Karpas-422 (cell line): ENCODE measurements at places on chromosomes 3 and 15.

- peak; percentile 58 for DNase-seq
Observed at GRCh38 chr3:38579551-38580449, 69.7 kb downstream of the SCN5A start.

DNA sequence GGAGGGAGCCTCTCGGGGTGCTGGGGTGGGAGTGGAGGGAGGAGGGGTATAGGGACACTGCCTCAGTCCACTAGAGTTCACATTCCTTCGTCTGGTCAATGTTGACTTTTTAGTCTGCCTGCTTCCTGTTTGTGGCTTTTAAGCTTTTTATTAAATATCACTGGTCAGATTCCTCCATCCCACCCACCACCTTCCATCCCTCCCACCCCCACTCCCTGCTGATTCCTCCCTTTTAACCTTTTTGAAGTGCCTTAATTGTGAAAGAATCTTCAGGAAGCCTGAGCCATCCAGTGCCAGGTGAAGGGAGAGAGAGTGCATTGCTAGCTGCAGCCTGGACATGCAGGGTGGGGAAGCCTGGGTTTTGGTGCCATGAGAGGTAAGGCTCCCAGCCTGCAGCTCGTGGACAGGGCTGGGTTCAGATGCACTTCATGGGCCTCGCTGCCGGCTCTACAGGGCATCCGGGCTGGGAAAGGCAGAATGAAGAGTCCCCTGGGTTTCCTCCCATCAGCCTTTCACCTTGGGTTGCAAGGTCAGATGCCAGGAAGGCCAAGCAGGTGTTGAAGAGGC lies 105.9 kb downstream of the DNAJB8 start:
- no peak for DNase-seq

DNA sequence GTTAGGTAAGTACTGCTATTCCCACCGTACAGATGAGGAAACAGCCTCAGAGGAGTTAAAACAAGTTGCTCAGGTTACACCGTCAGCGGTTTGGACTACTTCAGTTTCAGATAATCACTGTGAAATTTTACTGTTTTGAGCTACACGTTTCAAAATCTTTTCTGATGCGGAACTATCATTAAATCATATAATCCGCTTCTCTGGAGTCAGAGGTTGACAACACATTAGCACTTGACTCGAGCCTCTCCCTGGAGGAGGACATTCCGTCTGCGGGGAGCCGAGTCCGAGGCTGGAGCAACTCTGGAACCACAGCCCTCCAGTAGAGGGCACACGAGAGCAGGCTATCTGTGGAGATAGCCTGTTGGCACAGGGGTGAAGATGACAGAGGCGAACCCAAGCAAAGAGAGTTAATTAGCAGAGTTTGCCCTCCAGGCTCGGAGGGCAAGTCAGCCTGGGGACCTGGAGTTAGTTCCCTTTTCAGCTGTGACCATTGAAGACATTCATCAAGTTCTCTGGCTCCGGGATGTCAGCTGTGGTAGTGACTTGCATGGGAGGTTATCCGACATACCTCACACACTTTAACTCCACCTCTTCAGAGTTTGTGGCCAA lies 131.2 kb downstream of the IGF1R start:
- DNase-seq, result peak; percentile 83

- DNase-seq, result no peak
Observed at GRCh38 chr3:47961815-47962606, 54.2 kb downstream of the MAP4 start.

- no peak for DNase-seq
Observed at GRCh38 chr3:46719735-46720271, 2.1 kb upstream of the PRSS50 start.

- no peak for DNase-seq
Observed at GRCh38 chr3:2036076-2036475, 62.6 kb upstream of the CNTN4 start.

- no peak for DNase-seq
Observed at GRCh38 chr15:33098094-33099058, 96.1 kb downstream of the FMN1 start.

- DNase-seq, result no peak
Observed at GRCh38 chr3:189883113-189883753, 237.5 kb downstream of the P3H2 start.

DNA sequence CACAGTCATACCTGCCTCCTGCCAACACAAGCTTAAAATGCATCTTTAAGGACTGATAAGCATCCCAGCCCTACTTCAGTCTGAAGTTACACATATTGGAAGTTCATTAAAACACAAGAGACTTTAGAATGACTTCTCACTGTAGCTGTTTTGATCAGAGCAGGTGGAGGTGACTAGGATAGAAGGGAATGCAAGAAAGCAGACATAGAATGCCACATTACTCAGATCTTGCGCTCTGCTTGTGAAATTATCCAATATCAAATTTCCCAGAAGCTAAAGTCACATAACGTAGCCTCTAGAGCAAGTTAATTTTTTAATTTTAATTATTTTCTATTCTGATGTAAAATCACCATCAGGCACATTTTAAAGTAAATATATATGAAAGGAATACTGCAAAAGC lies 306.5 kb downstream of the PLOD2 start:
- DNase-seq, result no peak

DNA sequence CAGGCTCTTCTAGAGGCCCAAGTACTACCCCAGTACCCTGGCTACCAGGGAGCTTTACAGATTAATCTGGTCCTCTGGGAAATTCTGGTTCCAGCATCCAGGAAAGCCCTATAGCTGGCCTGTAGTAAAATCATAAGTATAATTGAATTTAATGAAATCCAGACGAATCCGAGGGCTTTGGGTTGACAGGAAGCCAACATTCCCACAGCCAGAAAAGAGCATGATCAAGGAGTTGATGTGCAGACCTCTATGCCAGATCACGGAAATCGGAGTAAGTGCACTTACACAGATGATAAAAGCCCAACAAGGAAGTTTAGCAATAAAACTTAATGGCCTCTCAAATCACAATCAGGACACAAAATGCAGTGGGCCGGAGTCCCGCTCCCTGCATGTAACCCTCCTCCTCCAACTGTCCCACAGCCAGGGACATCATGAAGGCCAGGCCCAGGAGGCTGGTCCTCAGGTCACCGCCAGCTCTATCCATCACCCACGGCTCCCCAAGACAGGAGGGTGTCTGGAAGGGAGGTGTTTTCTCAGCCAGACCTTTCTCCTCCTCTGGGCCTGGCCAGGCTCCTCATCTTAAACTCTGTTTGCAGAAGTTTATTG lies 62.8 kb upstream of the SEC22A start:
- no peak for DNase-seq

DNA sequence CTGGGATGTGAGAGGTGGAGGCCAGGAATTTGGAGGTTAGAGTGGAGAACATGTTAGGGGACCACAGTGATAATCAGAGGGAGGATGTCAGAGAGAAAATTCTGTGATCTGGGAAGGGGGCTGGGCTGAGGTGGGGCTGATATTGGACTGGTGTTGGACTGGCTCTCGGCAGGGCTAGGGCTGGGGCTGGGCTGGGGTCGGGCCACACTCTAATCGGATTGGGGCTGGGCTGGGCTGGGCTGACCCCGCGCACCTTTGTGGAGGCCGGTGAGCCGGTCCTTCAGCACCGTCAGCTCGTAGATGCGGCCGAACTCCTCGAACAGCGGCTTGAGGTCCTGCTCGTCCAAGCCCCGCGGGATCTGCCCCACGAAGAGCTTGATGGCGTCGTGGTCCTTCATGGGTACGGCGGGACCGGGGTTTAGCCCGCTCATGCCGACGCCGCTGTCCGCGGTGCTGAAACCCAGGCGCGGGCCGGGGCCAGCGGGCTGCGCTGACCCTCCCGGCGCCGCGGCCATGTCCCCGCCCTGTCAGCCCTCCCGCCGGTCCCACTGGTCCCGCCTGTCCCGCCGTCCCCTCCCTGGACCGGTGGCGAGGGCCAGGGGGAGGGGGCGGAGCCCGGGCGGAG lies 485 bp downstream of the CELF6 start:
- DNase-seq, result no peak

GRCh38 chr3:44584646-44585501 lies at the start of gene ZNF660:
Gene ZNF660, plus strand, starts transcription at chr3:44584964. Its CDS starts 9,230 bp downstream, at chr3:44594194.
- peak; percentile 84 for DNase-seq

GRCh38 chr3:164687211-164687610 lies 391.1 kb downstream of the SI start:
- no peak for DNase-seq

DNA sequence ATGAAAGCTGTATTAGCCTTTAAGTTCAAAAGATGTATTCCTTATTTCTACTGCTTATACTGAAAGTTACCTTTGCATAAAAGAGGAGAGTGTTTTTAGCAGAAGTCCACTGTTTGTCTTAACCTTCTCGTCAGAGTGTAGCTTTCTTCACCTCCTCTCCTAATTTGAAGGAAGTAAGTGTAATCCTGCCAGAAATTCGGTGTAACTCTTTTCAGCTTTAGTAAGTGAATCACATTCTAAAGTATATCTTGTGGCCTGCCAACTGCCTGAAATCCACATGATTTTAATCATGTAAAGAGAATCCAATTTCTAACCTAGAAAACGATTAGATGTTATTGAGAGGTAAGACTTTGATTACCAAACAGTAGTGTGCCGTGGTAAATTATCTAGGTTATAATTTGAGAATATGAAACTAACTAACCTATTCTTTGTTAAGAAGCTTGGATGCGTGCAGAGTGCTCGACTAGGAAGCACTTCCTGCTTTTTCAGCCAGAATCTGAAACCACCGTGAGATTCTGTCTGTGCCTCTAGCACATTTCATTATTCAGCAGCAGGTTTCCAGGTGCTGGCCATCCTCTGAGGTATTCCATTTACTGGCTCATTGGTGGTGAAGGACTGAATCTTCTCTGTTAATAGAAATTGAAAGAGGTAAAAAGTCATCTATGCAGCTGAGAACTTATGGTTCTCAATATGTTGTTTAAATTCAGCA lies 7.5 kb downstream of the GYG1 start:
- DNase-seq, result no peak

GRCh38 chr3:190088890-190089289 lies 31.8 kb downstream of the P3H2 start:
- no peak for DNase-seq

DNA sequence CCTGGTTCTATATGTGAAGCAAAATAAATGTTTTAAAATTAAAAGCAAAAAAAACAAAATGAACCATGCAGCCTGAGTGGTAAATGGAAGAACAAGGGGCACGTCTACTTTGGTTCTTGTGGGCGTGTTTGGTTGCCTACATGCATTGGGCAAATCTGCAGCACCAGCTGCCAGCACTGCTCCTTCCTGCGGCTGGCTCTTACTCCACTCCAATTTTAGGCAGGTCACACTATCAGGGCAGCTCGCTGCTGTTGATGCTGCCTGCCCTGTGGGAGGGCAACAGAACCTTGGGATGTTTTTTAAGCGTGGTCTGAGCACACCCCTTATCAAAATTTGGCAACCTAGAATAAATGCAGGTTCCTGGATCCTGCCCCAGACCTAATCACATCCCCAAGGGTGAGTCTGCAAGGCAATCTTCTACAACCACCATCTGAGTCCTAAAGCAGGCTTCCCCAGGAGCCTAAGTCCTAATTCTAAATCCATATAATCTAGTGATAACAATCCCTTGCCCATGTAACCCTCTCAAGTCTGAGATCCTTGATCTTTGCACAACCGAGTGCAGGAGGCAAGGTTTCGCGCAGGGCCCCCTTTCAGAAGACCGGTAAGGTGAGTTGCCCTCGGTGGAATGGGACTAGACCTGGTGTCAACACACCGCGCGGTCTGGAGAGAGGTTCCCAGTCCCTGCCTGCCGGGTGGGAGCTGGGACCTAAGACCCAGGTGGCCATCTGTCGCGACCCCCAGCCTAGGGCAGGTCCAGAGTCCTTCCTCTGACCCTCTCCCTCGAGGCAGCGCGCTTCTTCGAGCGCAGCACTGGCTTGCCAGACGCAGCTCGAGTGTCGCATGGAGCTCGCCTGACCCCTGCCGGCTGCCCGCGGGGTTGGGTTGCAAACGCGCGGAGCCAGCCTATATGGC lies 15.9 kb downstream of the IVD start:
- peak; percentile 92 for DNase-seq

- DNase-seq, result no peak
Observed at GRCh38 chr3:69698728-69699127, 40.5 kb upstream of the MITF start.

GRCh38 chr3:84547971-84548970 lies 410.5 kb upstream of the CADM2 start:
- peak; percentile 75 for DNase-seq
